ENCODE measurements at places on chromosomes 6 and 20.

- DNase-seq: peak; percentile 77
Observed at GRCh38 chr20:13009682-13010406, 1.1 kb downstream of the SPTLC3 start.

- no peak for DNase-seq
Observed at GRCh38 chr20:23609486-23610109, 3.9 kb upstream of the CST9 start.

DNA sequence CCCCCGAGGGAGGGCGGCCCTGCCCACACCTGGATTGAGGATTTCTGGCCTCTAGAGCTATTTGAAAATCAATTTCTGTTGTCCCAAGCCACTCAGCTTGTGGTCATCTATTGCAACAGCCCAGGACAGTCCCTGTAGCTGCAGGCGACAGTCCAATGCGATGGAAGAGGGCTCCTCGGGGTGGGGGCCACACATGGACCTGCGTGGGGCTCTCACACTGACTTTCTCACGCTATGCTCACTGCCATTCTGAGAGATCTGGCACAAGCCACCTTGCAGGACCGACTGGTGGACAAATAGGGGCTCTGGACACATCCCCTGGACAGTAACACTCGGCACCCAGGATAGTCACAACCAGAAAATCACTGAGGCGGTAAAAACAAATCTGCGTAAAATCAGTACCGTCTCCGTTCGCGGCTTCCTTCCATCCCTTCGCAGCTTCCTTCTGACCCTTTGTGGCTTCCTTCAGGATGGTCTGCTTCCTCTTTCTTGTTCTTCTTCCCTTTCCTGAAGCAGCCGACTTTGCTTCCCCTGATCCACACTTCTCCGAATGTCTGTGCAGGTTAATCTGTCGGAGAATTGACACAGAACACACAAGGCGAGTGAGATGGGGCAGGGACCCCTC is 21.8 kb downstream of the CTCFL start:
- DNase-seq: no peak

DNA sequence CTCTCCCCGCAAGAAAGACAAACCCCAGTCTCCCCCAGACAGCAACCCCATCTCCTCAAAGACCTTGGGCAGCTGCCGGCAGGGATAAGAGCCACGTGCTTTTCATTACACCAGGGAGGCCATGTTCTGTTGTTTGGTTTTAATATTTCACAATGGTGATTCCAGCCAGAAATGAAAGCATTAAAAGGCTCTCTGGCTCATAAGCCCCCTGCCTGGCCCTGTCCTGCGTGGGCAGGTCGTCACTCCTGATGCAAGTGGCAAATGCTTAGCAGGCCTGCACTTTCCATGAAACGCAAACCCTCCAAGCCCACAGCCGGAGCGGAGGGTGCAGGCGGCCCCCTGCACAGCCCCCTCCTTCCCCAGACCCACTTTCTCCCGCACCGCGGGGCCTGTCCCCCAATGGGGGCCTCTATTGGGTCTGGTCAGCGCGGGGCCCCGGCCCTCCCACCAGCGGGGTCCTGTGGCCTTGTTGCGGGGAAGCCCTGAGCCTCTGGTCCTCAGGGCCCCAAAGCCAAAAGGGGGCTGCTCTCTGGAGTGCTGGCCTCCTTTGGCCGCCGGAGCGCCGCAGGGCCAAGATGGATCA is 77.2 kb downstream of the TMEM242 start:
- no peak for DNase-seq

DNA sequence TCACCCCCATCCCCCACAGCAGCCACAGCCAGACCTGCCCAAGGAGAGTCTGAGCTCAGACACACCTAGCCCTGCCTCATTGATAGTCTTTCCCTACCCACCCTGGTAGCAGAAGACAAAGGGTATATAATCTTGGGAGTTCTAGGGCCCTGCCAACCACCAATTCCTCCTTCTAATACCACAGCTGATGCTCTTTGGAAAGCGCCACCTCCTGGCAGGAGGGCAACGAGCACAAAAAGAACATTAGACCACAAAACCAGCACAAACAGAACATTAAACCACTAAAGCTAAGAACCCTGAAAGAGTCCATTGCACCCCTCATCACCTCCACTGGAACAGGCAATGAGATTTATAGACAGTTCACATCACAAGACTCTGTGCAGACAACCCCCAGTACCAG is 195.8 kb upstream of the FUT9 start:
- no peak for DNase-seq

DNA sequence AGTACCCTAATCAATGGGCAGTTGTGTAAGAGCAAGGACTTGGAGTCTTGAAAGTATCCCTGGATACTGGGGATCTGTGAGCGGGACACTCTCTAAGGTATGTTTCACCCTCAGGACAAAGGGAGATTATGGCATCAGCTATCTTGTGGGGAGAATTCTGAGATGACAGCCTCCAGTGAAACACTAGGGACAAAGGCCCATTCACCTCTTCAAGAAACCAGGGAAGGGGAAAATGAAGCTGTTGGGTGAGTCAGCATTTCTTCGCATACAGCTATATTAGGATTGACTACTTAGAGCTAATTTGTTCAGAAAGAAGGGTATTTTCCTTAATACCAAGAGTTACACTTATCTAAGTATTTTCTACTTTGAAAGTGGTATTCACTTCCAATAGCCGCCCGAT is 35.9 kb downstream of the OPN5 start:
- DNase-seq: no peak

- DNase-seq: no peak
Observed at GRCh38 chr6:8000188-8000596, 64.0 kb downstream of the BLOC1S5 start.

- no peak for DNase-seq
Observed at GRCh38 chr20:50663095-50663821, 28.1 kb downstream of the RIPOR3 start.

DNA sequence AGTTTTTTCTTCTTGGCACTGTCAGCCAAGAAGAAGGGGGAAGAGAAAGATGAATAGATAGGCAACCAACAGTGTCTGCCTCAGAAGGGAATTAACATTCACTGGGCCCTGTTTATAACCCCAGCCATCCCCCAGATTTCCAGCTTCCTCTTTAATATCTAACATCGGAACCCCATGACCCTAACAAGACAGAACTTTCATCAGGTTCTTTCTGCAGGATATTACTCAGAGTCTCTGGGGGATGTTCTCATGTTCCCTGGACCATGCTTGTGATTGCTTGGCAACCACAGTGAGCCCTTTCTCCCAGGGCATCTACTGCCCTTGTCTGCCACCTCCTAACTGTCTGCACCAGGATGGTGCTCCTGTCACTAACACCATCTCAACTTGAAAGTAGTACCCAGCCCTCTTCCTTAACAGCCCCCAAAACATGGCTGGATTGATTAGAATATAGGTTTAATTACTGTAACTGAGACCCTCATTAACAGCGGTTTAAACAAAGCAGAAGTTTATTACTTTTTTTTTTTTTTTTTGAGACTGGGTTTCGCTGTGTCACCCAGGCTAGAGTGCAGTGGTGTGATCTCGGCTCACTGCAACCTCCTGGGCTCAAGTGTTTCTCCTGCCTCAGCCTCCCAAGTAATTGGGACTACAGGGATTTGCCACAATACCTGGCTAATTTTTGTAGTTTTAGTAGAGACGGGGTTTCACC is 12.0 kb upstream of the PTPN1 start:
- DNase-seq: no peak

DNA sequence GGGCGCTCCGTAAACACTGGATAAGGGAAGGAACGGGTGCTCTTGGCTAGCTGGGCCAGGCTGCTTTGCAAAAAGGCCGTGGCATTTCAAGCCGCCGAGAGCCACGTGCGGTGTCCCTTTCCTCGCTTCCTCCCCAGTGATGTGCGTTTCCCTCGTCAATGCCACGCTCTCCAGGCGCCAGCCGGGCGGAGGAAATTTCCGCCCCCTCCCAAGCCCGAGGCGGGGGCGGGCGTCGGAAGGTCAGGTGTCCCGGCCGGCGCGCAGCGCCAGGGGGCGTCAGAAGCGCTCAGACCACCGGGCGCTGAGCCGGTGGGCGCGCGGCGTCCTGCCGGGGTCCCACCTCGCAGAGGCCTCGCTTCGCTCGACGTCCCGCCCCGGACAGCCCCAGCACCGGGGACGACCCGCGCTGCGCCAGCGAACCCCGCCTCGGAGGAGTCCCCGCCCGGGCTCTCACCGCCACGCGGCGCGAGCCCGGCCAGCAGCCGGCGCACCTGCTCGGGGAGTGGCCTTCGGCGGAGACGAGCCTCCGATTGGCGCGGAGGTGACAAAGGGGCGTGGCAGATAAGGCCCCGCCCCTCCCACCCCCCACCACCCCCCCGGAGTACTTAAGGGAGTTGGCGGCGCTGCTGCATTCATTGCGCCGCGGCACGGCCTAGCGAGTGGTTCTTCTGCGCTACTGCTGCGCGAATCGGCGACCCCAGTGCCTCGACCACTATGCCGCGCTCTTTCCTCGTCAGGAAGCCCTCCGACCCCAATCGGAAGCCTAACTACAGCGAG is at the start of gene SNAI1:
SNAI1 (plus strand) TSS at position 635 of the 777 bp plus-strand sequence; CDS start at position 715, 80 bp downstream.
- DNase-seq: no peak

DNA sequence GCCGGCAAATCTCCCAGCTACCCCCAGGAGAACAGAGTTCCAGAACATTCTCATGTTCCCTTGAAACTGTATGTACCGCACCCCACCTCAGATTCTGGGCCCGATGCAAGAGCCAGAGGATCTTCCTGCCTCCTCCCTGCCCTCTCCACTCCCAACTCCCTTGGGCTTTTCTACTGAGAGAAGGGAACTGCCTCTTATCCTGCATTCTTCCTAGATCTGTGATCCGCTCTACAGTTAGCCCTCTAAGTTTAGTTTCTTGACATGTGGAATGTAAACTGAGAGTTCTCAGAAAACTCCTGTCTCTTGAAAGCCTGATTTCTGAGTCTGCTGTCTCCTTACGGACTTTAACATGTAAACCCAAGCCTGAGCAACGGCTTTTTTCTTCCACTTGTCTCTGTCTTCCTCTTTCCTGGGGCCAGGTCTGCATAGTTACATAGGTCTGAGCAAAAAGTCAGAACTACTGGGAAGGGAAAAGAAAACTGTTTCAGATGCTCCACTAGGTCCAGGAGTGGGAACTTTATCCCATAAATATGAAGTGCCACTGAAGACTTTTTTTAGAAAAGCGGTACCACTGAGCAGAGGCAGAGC is 86.5 kb upstream of the TNFAIP3 start:
- DNase-seq: no peak

DNA sequence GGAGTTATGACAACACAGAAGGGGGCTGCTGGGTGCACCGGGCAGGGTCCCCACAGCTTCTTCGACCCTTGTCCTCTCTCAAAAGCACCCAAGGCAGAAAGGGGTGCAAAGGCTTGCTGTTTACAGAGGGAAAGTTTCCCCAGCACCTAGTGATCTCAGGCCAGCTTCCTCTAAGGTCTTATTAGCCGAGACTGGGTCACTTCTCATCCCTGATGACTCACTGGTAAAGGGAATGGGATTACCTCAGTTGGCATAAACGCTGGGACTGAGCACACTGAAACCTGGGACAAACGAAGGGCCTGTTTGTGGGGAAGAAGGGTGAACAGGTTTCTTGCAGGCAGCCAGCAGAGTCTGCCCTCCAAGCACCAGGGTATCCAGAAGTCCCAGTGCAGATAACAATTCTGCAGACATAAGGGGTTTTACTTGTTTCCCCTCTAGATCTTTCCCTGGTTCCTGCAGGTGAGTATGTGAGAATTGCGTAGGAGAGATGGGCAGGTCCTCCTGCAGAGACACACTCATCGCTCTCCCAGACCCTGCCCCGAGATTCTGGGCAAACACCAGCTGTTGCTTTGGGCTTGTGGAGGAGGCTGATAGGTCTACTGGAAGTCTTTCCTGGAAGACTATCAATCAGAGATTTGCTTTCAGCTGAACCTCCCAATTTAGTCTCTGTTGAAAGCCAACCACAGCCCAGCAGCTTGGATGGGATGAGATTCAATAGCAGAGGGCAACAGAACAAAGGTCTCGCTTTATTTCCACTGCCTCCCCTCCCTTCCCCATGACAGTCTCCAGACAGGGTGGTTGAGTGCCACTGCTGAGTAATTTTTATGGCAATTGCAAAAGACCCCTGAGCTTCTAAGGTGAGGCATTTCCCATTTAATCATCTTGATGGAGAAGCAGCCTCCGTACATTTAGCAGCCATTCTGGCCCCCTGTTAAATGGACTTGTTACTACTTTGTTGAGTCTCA is 25.7 kb downstream of the KCNG1 start:
- no peak for DNase-seq

DNA sequence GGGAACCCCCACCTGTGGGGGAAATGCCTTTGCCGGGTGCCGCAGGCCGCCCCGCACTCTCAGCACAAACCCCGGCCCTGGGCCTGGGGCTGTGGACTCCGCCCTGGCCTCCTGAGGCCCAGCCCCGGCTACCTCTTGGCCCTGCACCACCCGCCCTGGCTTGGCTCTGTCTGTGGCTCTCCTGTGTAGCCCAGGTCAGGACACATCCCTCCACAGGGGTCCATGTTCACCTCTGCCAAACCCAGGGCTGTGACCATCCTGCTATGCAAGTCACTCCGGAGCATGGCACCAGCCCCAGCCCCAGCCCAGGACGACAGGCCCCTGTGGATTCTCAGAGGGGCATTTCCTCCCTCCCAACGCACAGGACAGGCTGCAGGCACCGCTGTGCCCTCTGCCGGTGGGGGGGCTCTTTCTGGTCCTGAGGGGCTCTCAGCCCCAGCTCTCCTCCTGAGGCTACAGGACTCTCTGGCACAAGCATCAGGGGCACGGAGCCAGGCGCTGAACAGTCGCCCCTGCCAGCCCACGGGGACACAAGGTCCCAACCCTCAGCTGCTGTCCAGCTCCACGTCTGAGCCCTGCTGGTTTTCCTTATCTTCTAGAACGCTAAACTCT is 45.7 kb downstream of the TAF4 start:
- no peak for DNase-seq

DNA sequence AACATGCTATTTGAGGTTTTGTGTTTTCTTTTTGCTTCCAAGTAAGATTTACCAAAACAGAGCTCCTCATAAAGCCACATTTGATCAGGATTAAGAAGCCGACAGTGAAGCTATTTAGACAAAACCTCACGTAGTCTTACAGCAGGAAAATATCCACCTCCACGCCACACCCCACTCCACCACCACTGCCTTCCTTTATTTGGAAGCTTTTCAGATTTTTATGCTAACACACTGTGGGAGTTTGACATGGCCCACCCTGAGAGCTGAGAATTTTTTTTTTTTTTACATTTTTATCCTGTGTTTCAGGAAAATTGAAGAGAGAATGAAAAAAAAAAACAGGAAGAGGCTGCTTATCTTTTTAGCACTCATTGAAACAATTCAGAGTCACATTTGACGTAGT is 104.8 kb upstream of the MC3R start:
- no peak for DNase-seq

DNA sequence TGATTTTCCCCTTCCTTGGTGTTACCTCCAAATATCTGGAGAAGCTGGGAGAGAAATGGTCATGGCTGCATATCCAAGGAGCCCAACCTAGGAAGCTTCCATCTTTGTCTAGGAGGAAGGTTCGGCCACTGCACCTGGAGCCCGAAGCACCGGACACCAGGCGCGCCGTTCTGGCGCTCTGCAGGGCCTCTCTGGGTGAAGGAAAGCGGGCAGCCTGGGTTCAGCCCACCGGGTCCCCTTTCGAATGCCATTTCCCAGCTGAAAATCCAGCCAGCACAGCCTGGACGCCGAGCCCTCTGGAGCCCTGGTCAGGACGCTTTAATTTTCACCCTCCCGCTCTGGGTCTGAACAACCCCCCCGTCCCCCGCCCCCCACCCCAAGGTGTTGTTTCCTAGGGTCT is 1.2 kb downstream of the LINC00237 start:
- DNase-seq: no peak

GRCh38 chr20:3471397-3472021 is 691 bp downstream of the ATRN start:
- no peak for DNase-seq
